Right forelimb (tissue), 1 donor: ENCODE measurements at places on chromosomes 11 and 22.

DNA sequence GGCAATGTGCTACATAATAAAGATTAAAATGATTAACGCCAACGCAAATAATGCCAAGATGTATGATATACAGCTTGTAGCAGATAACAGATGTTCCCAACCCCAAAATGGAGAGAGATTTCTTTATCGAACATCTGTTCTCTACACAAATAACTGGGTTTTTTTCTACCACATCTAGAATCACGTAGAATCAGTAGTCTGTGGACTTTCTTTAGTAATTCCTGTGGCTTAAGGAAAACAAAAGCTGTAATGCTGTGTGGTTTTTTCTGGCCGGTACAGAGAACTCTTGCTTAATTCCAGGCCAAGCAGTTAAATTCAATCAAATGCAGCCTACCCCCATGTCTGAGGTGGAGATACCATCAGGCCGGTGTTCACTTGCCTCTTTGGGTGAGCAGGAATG is 303.4 kb downstream of the FAT3 start:
- DNase-seq, result no peak

DNA sequence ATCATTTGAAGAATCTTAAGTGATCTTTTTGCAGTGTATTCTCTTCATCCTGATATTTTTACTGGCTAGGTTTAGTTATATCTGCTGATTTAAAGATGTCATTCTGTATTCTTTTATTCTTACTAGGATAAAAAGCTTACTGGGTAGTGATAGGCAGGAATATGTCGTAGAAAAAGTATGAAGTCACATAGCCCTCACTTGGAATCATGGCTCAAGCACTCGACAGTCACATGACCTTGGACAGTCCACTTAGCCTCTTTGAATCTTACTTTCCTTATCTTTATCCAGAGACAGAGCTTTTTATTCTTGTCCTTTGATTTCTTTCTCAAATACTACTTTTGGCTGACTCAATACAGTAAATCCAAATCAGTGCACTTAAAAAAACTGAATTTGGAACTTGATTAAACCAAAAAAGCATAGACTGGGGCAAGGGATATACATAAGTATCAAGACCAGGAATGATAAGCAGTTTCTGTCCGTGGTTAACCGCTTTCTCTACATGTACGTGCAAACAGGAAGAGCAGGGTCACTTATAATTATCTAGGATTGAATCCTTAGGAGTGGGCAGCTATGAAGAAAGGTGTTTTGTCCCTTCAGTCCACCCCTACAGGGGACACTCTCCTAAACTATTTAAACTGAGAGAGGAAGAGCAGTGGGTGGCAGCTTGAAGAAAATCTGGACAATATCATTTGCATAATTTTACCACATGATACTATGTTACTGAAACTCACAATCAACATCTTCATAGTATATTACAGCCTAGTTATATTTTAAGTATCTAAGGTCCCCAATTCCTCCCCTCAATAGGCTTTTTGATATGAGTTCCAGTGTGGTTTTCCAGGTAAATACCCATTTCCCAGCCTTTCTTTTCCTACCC is 8.0 kb downstream of the MMP7 start:
- no peak for DNase-seq

DNA sequence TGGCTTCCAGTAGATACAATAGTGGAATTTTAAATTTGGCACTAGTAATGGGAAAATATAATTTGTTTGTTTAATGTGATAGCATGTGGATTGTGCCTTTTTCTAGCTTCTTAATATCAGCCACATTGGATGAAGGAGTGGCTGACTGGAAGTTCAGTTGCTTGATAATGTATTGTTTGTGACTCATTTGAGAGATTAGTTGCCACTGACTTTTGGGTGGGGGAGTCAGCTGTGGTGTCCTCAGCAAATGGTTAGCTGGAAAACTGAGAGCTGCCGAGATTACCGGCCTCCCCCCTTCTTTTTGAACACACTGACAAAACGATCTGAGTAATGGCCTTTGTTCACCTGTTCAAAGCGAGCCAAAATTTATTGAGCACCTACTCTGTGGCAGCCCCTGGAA is 5.5 kb downstream of the JAM3 start:
- DNase-seq, result no peak

GRCh38 chr11:86062719-86063118 is 6.2 kb downstream of the PICALM start:
- no peak for DNase-seq

DNA sequence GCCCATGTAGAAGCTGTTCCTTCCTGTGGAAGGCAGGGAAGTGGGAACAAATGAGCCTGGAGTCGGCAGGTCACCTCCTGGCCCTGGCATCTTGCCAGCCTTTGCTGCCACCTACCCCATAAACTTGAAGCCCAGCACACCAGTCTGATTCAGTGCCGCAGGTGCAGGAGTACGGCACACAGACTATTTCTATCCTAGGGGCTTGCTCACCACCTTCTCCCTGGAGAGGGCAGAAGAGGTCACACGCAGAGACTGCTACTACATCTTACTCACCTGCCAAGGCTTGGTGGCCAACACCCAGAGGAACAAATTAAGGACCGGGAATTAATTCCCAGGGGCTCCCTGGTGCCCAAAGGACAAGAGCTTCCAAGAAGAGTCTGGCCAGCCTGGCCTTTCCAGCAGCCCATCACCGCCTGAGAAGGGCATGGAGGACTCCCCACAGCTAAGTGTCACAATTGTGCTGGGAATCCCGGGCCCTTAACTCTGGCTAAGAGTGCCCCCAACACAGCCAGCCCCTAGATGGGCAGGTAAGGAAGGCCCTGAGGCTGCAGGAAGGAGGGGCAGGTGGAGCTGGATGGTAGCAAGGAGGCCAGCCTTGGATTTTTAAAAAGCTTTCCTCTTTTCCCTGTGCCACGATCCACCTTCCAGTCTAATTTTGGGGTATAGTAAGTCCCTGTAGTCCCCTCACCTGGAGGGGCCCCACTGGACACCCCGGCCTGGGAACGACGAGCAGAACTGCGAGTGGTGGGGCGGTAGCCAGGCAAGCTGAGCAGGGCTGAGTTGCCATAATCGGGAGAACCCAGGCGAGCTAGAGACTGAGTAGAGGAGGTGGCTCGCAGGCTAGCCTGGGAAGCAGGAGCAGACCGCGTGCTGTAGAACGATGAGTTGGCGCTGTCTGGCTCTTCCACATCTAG is 6.9 kb downstream of the IL18BP start:
- peak; percentile 44 for DNase-seq

DNA sequence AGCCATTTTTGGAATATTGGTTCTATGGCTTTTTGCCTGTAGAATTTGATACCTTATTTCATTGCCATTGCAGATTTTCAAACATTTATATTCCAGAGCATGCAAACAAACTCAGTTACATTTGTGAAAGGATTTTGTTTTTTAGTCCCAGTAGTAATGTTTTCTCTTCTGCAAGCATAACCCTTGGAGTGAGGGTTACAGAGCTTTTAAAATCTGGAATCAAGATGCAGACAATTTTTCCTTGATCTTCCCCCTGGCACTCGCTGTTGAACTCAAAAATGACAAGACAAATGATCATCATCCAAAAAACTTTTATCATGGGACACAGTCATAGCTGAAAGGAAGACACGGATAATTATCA is 20.8 kb downstream of the BBOX1 start:
- DNase-seq, result no peak

GRCh38 chr11:123338997-123339752 is 90.9 kb upstream of the GRAMD1B start:
- no peak for DNase-seq

- no peak for DNase-seq
Measured at GRCh38 chr11:69094915-69095290, 46.2 kb downstream of the TPCN2 start.

GRCh38 chr11:119759747-119760412 is 30.9 kb upstream of the NECTIN1 start:
- DNase-seq, result no peak

DNA sequence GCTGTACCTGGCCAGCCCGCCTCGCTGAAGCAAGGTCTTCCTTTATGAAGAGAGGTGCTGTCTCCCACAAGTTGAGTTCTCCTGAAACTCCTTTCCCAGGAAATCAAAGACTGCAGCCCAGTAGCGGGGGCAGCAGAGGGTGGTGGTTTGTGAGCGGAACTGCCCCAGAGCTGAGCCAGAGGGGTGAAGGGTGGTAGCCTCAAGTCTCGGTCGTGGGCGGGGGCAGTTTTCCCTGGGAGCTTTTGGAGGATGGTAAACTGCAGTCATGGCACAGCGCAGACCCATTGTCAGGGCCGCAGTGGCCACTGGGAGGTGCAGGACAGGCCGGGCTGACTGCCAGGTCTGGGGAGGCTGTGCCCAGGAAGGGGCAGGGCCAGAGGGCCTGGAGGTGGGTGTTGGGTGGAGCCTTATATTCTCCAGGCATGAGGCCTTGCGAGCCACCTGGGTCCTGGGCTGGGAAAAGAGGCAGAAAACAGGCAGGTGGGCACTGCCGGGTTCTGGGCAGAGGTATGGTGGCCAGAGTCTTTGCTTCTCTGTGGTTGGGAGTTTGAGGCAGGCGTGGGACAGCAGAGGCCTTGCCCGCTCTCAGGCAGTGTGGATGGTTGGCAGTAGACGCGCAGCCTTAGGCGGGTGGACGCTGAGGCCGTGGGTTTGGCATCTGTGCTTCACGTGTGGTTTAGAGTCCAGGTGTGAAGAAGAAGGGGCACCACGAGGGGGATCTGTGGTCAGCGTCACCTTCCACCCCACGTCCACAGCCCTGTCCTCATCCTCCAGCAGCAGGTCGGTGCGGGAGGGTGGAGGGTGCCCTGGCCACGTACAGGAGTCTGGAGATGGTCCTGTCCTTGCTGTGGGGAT is 1176.4 kb downstream of the BRD1 start:
- DNase-seq, result no peak

GRCh38 chr22:29882716-29883044 is 294 bp upstream of the MTMR3 start:
- no peak for DNase-seq

GRCh38 chr11:94673386-94673785 is 94.8 kb upstream of the AMOTL1 start:
- no peak for DNase-seq

DNA sequence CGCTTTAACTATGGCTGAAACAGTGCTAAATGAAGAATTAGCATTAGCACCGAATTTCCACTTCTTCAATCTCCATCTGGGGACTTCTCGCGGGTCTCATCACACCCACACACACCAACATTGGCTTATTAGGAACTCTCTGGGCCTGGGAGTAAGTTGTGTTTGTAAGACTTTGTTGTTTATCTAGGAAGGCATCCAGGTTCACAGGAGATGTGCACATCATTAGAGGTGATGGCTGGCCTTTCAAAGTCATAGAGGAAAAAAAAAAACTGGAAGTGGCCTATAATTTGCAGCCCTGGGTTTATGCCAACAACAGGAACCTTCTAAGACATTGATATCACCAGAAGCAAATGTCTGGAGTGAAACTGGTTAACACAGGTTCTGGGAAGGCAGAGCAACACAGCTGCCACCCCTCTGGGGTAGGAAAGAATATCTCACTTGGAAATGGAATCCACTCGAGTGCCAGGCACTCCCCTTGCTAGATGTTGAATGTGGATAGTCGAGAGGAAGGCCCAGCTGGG is 84.5 kb downstream of the TRAF6 start:
- DNase-seq, result no peak

GRCh38 chr22:17493419-17493981 is 69.8 kb upstream of the SLC25A18 start:
- no peak for DNase-seq

DNA sequence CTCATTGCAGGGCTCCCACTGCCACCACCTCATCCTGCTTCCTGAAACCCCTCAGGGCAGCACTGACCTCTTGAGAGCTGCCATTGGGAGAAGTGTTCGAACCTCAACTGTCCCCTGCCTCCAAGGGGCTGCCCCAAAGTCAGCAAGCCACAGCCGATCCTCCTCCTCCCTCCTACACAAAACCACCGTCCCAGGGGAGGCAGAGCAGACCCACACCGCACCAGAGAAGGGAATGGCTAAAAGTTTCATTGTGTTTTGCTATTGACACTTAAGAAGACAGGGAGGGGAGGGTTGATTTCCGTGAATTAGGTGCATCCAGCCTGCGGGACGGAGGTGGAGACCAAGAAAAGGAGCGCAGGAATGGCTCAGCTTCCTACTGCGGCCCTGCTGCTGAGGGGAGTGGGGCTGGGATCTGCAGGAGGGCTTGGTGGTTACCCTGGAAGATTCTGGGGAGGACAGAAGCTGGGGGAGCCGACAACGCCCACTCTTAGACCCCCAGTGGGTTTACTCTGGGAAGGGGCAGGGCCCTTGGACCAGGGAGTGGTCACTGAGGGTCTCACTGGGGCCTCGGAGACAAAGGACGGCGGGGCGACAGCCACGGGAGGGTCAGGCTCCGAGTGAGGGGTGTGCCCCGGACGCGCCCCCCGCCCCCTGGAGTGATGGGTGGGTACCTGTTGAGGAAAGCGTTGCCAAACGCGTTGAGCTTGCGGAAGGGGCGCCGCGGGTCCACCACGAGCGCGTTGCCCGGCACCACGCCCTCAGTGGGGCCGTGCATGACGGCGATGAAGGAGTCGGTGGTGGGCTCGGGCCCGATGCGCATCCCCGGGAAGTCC is 815 bp downstream of the EHD1 start:
- no peak for DNase-seq

GRCh38 chr22:30336752-30337460 is 10.2 kb upstream of the TBC1D10A start:
- DNase-seq, result no peak

- no peak for DNase-seq
Measured at GRCh38 chr22:19686946-19687345, 27.4 kb upstream of the SEPTIN5 start.

GRCh38 chr11:21582791-21583190 is 610.1 kb upstream of the ANO5 start:
- DNase-seq, result no peak

GRCh38 chr11:131898949-131899348 is 528.5 kb downstream of the NTM start:
- no peak for DNase-seq

DNA sequence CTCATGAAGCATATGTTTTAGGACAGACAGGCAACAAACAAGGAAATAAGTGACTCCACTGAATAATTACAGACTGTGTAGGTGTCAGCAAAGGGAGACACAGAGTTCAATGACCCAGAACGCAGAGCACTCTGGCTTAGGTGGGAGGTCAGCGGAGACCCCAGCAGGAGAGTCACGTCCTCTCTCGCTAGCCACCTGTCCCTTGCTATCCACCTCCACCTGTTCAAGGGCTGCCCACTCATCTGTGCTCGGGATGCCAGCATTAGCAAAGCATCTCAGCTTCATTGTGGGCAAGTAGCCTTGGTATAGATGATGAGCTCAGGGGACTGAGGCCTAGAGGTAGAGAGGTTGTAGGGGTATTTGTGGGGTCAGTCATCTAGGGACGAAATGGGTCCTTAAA is 21.8 kb upstream of the ATXN10 start:
- no peak for DNase-seq

DNA sequence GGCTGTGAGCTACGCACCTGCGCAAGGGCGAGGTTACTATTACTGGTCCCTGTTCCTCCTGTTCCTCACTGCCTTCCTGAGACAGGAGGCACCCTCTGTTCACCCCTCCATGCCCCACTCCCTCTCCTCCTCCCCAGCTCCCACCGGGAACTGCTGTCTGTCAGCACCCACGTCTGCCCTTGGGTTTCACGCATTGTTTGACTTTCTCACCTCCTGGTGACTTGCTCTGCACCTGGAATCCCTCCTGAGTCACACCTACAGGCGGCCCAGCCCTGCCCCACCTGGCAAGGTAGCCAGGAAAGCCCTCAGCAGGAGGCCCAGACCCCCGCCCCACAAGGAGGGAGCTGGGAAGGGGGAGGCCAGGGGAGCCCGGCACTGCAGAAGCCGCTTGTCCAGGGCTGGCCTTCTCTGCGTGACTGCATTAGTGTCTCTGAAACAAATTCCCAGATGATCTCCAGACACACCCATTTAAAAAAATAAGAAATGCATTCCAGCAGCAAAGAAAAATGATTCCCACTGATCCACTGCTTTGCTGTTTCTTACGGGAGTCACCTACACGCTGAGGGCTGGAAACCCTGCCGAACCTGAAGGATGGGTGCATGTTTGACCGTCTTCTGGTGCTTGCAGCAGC is 86.4 kb downstream of the CELSR1 start:
- no peak for DNase-seq
